ENCODE measurements at places on chromosomes 6 and 20.

- no peak for DNase-seq
These were observed 2.3 kb downstream of the BCAS4 start for GRCh38 chr20:50797142-50797541.

GRCh38 chr6:100346828-100347227 is 117.9 kb downstream of the SIM1 start:
- DNase-seq = no peak

DNA sequence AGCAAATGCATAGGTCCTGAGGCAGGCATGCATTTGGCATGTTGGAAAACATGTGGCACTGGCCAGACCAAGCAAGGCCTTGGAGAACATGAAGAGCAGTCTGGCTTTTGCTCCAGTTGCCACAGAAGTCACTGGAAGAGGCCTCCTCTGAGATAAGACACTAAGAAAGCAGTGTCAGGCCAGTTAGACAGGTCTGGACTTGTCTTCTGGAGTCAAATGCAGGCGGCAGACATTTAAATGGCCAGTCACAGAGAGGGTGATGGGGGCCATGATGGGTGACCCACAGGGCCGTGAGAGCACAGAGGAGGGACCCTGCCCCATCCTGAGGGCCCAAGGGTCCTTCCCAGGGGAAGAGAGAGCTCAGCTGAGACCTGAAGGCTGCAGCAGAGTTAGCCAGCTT is 26.7 kb upstream of the ADA start:
- no peak for DNase-seq

DNA sequence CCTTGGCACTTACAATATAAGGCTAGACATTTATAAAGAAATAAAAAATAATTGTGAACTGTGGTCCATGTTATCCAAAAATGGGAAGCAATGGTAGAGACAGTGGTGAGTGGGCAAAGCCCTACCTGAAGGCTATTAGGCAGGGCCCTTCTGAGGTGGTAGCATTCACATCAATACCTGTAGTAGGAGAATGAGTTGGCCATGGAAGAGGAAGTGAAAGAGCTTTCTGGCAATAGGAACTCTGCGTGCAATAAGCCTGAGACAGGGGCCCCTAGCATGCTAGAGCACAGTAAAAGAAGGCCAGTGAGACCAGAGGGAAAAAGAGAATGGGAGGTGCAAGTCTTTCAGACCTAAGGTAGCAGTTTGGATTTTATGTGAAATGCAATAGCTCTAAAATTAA is 754.5 kb downstream of the PTPRT start:
- DNase-seq = peak; percentile 18

GRCh38 chr6:32298632-32299336 is 72.9 kb downstream of the TSBP1 start:
- DNase-seq = no peak

DNA sequence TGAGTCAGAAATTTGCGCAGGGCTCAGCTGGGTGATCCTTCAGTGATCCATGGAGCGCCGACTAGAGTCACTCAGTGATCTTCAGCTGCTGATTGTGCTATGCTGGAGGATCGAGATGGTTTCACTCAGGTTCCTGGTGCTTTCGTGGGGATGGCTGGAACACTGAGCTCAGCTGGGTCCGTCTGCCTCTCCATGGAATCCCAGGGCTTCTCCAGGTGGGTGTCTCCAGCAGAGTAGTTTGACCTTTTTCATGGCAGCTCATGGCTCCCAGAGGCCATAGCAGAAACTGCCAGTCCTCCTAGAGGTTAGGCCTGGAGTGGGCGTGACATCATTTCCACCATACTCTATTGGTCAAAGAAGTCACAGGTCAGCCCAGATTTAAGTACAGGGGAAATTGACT is 88.8 kb upstream of the SIRPA start:
- DNase-seq = no peak

DNA sequence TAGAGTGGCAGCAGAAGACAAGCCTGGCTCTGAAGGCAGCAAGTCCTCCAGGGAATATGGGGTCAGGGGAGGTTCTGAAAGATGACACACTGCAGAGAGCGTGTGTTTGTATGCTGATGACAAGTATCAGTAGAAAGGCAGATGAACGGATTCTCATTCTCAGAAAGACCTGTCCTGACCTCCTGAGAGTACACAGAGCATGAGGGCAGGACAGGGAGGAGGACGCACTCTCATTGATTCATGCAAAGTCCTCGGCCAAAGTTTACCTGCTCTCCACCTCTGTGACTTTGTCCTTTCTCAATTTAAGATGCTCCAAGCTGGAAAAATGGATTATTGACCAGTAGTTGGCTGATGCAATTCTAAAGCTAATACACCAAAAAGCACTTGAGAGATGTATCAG is 156.7 kb downstream of the LPA start:
- DNase-seq = no peak

DNA sequence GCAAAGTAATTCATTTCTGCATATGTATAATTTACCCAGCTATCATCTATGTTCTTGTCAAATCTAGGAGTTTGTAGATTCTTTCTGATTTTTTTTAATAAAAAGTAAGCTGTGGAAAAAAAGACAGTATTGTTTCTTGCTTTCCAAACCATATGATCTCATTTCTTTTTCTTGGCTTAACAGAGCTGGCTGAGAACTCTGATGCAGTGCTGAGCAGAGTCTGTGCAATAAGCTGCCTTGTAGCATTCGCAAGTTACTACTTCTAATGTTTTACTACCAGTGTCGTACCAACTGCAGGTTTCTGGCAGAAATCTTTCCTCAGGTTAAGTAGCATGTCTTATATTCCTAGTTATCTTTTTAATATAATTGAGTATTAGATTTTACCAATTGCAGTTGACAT is 15.6 kb downstream of the RRBP1 start:
- DNase-seq = no peak

DNA sequence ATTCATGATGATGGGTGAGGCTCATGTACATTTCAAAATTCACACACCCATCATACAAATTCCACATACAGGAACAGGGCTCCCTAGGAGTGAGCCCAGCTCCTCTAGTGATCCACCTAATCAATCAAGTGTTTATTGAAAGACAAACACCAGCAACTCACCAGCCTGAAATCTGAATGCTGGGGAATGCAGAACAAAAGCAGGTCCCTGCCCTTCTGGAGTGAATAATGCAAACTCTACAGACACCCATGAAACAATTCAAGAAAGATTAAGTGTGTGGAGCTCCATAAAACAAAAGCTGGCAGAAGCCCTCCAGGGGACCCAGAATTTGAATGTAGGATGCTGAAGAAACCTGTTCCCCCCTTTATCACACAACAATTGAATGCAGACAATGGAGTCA is 396.7 kb upstream of the JARID2 start:
- DNase-seq = no peak

DNA sequence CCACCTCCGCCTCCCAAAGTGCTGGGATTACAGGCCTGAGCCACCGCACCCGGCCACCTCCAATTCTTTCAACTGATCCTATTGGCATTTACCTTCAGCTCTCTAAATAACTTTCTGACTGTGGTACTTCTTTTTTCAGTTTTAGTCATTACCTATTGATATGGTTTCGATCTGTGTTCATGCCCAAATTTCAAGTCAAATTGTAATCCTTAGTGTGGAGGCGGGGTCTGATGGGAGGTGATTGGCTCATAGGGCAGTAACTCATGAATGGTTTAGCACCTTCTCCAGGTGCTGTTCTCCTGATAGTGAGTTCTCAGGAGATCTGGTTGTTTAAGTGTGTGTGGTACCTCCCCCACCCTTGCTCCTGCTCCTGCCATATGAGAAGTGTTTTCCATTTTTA is 140.9 kb downstream of the LPA start:
- no peak for DNase-seq

- no peak for DNase-seq
These were observed 725 bp upstream of the ISM1 start for GRCh38 chr20:13220194-13220903.

DNA sequence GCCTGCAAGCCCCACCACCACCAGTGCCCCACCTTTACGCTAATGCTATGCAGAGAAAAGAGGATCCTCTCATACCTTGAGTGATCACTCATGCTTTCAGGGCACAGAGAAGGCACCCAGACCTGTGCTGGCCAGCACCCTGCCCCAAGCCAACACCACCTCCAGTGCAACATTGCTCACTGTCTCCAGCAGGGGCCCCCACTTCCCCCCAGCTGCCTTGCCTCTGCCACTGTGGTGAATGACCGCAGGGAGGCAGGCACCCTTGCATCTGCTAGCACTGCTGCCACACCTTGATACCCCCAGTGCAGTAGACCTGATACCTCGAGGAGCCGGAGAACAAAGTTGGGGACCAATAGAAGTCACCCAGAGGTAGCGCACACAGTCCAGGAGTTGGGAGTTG is 139.2 kb upstream of the PLN start:
- no peak for DNase-seq

DNA sequence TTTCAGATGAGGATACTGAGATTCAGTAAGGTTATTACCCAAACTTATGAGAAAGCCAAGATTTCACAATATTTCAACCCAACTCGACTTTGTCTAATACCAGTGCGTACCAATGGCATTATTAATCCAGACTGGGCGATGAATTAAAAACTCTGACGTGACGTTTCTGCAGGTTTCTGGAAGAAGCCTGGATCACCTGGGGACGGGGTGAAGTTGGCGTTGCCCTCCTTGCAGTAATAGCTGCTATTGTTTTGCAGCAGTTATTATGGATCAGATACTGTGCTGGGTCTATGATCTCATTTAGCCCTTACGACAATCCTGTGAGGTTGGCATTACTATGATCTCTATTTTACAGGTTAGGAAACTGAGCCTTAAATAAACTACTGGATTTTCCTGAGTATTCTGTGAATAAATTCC is 569 bp upstream of the CDC5L start:
- DNase-seq = no peak

- DNase-seq = no peak
These were observed 9.4 kb downstream of the WASF1 start for GRCh38 chr6:110170081-110170480.

- no peak for DNase-seq
These were observed 25.8 kb downstream of the TBPL1 start for GRCh38 chr6:133978896-133979240.
